D341Med (cell line): ENCODE measurements at places on chromosomes 5 and 9.

- no peak for DNase-seq
Observed at GRCh38 chr9:81999806-82000205, 11.2 kb downstream of the SPATA31D1 start.

DNA sequence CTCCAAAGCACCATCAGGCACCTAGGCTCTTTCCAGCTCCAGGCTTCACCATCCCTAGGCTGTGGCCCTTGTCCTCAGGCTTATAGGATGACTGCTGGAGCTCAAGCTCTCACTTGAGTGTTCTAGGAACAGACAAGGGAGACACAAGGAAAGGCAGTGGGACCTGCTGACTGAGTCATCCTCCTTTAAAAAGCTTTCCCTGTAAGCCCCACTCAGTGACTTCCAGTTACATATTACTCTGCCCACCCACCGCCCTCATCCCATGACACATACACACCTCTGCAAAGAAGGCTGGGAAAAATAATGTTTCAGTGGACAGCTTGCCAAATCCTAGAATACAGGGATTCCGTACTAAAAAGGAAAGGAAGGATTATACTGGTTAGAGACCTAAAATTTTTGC is 154.2 kb upstream of the ZNF366 start:
- DNase-seq: no peak

GRCh38 chr5:172852490-172853354 is 18.7 kb downstream of the ERGIC1 start:
- no peak for DNase-seq

DNA sequence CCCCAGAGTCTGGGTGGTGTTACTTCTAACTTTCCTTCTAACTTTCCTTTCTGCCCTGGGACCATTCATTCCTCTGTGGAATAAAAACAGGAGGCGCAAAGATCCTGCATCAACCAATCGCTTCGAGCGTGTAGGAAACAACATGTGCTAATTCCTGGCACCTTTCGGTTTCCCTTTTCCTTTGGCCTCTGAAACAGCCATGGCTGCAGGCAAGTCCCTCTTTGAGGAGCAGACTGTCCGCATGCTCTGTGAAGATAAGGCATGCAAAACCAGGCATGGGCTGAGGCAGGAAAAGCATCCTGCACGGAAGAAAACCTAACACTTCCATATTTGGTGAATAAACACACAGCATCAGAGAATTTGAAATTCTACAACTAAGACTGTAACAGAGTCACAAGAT is 128.3 kb downstream of the HSD17B3 start:
- DNase-seq: no peak

DNA sequence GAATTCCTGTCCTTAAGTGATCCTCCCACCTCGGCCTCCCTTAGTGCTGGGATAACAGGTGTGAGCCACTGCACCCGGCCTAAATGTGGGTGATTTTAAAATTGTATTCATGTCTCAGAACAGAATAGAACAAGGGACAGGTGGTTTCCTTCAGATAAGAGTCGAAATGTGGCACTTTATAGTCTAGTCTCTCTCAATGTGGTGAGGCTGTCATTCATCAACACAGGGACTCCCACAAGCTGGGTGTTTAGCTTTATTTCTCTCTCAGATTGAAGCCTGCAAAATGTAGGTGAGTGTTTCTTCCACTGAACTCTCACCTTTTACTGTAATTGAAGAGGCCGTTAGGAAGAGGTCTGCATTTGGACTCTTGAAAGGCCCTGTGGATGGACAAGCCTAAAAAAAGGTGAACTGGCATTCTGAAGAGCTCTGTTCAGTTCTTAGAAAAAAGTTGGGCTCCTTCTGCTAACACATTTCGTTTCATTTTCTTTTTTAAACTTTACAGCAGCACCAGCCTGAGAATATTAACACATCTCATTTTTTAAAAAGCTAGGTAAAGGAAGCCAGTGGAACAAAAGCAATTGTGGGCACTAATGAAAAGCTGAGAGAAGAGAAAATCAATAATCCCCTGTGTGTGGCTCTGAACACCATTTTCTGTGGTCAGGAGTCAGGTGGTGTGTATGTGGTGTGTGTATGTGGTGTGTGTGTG is 126.2 kb upstream of the SLC28A3 start:
- no peak for DNase-seq

DNA sequence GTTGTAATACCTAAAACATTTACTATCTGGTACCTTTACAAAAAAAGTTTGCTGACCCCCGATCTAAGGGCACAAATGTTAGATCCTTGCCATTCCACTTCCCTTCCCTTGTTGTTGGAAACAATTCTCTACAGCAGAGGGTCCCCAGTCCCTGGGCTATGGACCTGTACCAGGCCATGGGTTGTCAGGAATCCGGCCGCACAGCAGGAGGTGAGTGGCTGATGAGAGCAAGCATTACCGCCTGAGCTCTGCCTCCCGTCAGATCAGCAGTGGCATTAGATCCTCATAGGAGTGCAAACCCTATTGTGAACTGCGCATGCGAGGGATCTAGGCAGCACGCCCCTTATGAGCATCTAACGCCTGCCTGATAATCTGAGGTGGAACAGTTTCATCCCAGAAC is 248.5 kb downstream of the AP3B1 start:
- no peak for DNase-seq

GRCh38 chr5:142016556-142016955 is 3.7 kb upstream of the GNPDA1 start:
- no peak for DNase-seq

DNA sequence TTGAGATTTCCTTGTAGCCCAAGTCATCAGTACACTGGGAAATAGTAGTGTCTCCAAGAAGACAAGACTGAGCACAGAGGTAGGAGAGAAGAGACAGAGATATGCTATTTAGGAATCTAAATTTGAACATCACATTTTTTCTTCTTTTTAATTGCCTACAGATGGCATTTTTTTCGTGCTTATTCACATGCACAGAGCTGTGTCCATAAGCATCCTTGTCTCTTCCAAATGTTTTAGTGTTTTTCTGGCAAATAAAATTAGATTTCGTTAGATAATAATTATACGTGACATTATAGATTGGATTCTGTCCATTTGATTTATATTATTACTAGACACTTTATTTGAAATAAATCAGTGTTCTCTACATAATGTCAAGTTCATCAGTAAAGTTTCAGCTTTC is 80.9 kb downstream of the PRR16 start:
- no peak for DNase-seq

DNA sequence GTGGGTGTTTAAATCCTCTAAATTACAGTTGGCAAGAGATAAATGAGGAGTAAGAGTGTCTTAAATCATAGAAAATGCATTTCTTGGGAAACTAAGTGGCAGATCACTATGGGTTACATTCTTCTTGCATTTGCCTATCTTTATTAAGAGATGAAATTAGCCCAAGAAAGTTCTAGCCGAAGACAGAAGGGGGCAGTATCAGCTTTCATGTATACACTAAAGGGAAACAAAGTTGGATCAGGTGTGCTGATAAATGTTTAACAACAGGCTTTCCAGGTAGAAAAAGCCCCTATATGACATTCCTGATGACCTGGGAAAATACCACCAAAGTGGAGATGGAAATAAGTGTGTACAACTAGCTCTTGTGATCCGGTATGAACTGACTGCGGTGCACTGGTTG is 81.9 kb upstream of the TLR4 start:
- DNase-seq: no peak

- no peak for DNase-seq
Observed at GRCh38 chr5:73322437-73323076, 126.0 kb downstream of the FOXD1 start.

GRCh38 chr9:27535701-27536118 is 6.1 kb upstream of the MOB3B start:
- no peak for DNase-seq

DNA sequence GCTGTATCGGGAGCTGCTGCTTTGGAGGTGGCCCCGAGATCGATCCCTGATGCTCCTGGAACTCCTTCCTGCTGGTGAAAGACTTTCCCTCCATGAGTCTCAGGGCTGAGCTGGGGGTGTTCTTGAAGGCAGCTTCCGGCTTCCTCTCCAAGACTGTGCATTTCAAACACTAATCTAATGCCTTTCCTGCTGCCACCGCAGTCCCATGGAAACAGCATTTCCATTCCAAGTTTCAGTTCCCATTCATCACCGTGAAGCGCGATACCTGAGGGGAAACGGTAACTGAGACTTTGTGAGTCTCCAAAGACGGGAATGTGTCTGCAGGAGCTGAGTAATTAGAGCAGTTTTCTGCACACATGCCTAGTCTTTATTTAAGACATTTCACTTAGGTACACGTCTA is 230.1 kb downstream of the PAX5 start:
- no peak for DNase-seq

GRCh38 chr5:144100702-144101101 is 69.8 kb downstream of the YIPF5 start:
- no peak for DNase-seq

- no peak for DNase-seq
Observed at GRCh38 chr5:157446412-157446935, 13.5 kb upstream of the NIPAL4 start.

DNA sequence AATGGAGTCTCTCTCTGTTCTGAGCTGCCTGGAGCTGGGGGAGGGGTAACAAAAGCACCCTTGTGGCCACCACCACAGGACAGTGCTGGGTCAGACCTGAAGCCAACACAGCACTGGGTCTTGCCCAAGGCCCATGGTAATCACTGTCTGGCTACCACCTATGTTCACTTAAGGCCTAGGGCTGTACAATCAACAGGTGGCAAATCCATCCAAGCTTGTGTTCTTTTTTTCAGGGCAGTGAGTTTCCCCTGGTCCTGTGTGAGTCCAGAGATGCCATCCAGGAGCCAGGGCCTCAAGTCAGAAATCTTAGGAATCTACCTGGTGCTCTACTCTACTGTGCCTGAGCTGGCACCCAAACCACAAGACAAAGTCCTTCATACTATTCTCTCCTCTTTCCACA is 20.1 kb upstream of the OTP start:
- DNase-seq: no peak

DNA sequence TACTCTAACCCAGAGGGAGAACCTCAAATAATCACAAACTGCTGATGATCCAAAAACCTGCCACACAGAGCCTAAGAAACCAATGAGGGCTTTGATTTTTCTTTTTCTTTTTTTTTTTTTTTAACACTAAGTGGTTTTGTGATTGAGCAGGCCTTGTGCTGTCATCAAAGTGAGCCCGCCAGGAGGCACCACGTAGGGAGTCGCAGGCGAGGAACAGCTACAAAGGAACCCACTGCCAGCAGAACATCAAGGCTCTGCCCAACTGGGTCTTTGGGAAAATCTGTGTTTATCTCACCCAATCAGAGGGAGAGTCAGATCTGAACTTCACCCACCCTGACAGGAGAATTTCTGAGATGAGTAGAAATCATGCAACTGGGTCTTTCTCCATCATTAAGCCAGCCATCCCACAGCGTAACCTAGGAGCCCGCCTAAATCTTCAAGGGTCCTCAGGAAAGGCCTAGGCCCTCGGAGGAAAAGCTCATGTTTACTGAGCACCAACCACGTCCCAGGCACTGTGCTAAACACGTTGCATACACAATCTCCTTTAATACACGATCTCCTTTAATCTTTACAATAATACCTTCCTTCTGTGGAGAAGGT is 126.9 kb upstream of the FSTL4 start:
- DNase-seq: no peak
